ENCODE measurements at places on chromosomes 5 and 9. TPM values are rescaled to one million over a fixed set of nuclear protein-coding genes. Genes with fewer than 3 reads are reported as not detected.
A peak's percentile ranks its signal among the peaks of the same experiment; 100 is the strongest.

- DNase-seq = no peak
Observed at GRCh38 chr9:65458992-65459391, 174.0 kb upstream of the FOXD4L5 start.

GRCh38 chr5:32042551-32042961, 131.6 kb downstream of the GOLPH3 start:
- DNase-seq = no peak

GRCh38 chr5:90020575-90021538, 388.7 kb downstream of the CETN3 start:
- DNase-seq = peak; percentile 98

GPR151 gene
- not detected for total RNA-seq

Data from fibroblast of lung (primary cell).